ENCODE measurements at places on chromosomes 16 and 17.

- DNase-seq: no peak
Observed at GRCh38 chr16:49890876-49891275, 35.0 kb upstream of the ZNF423 start.

- DNase-seq: no peak
Observed at GRCh38 chr17:73039282-73039681, 53.2 kb downstream of the SLC39A11 start.

DNA sequence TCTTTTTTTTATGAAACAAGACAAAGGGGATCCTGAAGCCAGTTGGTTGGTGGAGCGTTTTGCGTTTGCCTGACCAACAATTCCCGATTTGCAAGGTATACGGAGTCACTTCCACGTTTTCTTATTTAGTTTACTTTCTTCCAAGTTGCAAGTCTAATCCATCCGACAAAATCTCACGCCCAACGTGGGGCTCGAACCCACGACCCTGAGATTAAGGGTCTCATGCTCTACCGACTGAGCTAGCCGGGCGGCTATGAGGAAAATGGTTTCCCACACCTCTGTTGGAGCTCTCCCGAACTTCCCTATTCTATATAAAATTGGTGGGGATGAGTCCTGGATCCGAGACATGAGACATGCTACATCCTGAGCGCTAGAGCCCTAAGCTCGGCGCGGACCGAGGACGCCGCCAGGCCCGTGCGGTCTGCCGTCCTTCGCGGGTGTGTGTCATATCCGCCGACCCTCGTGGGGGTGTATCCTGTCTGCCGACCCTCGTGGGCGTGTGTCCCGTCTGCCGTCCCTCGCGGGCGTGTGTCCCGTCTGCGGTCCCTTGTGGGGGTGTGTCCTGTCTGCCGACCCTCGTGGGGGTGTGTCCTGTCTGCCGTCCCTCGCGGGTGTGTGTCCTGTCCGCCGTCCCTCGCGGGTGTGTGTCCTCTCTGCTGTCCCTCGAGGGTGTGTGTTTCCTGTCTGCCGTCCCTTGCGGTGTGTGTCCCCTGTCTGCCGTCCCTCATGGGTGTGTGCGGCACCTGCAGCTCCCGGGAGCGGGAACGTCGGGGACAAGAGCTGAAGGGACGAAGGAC is 22.6 kb downstream of the ZNF213 start:
- peak; percentile 55 for DNase-seq

- DNase-seq: peak; percentile 95
Observed at GRCh38 chr17:77494664-77495435, 354.1 kb downstream of the SEC14L1 start.

DNA sequence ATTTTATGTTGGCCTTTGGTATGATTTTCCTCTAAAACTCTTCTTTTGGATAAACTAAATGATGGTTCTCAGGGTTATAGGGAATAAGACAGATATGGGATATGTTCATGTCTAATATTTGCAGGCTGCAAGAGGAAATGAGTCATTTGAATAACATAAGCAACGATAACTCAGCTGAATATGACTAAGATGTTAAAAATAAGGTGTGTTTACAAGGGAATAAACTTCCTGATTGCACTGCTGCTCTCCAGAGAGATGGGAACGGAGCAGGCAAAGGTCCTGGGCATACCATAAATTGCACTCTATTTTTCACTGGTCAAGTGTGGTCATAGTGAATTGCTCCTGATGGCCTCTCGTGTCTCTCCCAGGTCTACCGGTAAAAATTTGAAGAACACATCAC is 666.2 kb downstream of the TOX3 start:
- no peak for DNase-seq

Measured in D341Med (cell line).